ENCODE measurements at places on chromosomes 1 and 21.
A peak's percentile ranks its signal among the peaks of the same experiment; 100 is the strongest.

- no peak for DNase-seq
Measured at GRCh38 chr21:38664841-38665240, 140.9 kb upstream of the ETS2 start.

GRCh38 chr1:238649200-238649599, 737.2 kb upstream of the CHRM3 start:
- DNase-seq = peak; percentile 58

- DNase-seq = no peak
Measured at GRCh38 chr1:67908250-67908936, 75.1 kb upstream of the GNG12 start.

- no peak for DNase-seq
Measured at GRCh38 chr1:230156536-230156935, 89.5 kb downstream of the GALNT2 start.

DNA sequence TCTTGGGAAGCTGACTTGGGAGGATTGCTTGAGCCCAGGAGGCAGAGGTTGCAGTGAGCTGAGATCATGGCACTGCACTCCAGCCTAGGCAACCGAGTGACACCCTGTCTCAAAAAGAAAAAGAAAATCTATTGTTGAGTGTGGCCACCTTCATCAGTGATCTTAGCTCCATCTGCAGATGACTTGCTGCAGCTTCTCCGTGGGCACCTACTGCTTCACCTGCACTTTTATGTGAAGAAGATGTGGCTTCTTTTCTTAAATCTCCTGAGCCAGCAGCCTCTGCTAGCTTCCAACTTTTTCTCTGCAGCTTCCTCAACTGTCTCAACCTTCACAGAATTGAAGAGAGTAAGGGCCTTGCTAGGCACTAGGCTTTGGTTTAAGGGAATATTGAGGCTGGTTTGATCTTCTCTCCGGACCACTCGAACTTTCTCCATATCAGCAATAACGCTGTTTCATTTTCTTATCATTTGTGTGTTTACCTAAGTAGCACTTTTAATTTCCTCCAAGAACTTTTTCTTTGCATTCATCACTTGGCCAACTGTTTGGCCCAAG, 28.0 kb downstream of the AGPAT3 start:
- DNase-seq = no peak

- no peak for DNase-seq
Measured at GRCh38 chr1:235735621-235736020, 86.0 kb upstream of the GNG4 start.

DNA sequence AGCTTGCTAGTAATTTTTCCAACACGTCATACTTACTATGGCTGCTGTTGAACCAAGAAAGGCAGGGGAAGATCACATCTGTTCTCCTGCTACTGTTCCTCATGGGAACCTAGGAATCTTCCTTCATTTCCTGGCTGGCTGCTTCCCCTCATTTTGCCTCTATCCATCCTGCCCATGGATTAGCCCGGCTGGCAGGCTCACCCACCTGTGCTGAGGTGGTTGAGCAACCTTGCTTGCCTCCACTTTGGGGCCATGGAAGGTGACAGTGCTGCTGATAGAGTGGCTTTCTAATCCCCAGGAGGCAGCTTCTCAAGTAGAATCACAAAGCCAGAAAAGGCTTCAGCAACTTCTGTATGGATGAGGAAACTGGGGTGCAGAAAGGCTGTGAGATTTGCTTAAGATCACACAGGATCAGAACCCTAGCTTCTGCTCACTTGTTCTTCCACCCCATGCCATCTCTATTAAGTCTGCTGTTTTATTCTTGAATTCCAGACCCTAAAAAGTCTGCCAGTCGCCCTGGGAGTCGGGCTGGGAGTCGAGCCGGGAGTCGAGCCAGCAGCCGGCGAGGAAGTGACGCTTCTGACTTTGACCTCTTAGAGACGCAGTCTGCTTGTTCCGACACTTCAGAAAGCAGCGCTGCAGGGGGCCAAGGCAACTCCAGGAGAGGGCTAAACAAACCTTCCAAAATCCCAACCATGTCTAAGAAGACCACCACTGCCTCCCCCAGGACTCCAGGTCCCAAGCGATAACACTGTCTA, 6.2 kb upstream of the BMP8A start:
- DNase-seq = no peak

DNA sequence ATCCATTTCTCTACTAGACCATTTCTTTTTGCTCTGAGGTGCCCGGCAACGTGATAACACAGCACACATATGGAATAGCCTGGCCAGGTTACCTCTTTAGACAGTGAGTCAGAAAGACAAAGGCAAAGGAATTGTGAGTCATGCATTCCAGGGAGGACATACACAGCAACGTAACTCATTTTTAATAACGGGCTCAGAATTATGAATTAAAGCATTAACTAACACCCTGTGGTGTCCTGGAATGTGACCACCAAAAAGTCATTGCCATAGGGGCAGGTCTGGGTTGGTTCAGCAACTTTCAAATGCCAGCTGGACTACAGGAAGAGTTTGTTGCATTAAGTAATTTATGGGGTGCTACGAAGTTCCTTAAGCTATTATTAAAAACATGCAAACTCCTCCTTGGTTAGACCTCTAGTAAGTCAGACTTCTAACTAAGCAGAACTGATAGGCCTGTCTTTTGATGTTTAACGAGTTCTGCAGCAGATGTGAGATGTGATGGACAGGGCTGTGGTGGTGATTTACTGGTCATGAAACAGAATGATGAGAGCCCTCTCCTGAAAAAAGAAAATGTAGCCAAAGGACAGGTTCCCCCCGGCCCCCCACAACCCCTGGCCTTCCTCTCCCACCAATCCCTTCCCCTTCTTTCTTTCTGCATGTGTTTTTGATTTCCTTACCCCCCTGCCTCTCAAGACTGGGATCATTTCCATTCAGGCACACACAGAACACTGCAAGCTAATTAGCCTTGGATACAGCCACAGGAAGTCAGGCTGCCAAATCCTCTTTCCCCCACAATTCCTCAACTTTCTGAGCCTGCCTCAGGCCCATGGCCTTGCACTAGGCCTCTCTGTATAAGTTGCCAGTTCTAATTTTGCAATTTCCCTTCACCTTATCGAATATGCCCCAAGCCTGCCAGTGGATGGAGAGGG, 88.9 kb upstream of the HAO2 start:
- no peak for DNase-seq

DNA sequence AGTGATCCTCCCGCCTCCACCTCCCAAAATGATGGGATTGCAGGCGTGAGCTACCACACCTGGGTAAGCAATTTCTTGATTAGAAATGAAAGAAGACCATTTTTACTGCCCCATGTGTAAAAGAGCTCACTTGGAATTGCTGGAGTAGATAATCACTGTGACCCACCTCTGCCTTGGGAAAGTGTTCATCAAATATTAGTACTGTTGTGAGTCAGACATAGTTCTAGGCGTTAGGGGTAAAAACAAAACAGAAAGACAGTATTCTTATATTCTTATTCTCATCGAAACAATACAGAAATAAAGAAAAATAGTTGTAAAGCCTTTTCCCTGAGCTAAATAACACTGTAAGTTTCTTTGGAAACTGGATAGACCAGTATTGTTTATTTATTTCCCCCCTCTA, 36.2 kb downstream of the CELF3 start:
- no peak for DNase-seq

GRCh38 chr1:5757187-5757805, 234.9 kb downstream of the NPHP4 start:
- DNase-seq = no peak

DNA sequence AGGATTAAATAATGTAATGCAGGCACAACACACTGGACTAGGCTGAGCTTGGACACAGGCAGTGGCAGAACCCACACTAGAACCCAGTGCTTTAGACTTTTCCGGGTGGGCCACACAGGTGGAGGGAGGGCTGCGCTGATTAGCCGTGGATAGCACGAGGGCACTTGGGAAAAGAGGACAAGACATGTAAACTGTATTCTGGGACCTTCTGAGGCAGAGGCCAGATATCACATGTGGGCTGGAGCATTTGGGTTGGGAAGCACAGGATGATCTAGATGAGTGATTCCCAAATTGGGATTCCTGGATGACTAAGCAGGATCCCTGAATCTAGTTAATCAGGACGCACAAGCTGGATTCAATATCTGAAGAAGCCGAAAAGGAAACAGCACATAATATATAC, 20.3 kb upstream of the A3GALT2 start:
- DNase-seq = no peak

DNA sequence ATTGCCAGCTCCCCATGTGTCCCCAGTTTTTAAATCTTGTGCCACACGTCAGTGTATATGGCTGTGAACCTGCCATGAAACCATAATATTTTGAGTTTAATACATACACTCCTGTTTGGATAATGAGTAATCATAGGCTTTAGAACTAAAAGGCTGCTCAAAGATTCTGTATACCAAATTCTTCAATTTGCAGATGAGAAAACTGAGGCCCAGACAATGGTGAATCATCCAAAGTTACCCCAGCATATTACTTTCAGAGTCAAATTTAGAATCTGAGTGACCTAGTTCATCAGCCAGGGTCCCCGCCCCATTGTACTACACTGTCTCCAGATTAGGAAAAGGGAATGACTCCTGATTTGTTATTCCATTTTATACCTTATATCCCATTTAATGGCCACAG, 224.6 kb downstream of the FGGY start:
- DNase-seq = no peak

GRCh38 chr1:68198752-68199151, 33.6 kb downstream of the WLS start:
- no peak for DNase-seq

GRCh38 chr1:230365723-230366307, 60.3 kb downstream of the PGBD5 start:
- DNase-seq = no peak

DNA sequence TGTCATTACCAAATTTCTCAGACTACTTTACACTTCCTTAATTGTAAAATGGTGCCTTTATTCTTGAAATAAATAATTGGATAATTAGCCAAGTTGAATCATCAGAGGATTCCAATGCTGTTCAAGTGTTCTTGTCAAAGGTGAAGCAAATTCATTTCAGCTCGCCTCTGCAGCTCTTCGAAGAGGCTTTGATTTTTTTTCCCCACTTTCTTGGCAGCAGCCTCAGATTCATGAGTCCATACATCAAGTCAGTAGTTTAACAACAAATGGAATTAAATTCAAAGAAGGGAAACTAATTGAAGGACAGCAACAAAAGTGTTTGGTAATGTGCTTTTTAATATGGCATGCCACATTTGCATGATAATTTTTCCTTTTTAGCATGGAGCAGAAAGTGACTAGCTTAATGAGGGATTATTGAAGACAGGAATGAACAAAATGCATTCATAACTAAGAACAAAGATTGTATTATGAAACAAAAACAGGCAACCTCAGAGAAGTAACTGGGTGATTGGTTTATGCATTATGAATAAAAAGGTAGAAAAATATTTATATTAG, 239.0 kb downstream of the USH2A start:
- no peak for DNase-seq

- DNase-seq = peak; percentile 93
Measured at GRCh38 chr1:23554481-23555269, 4.6 kb downstream of the ID3 start.

DNA sequence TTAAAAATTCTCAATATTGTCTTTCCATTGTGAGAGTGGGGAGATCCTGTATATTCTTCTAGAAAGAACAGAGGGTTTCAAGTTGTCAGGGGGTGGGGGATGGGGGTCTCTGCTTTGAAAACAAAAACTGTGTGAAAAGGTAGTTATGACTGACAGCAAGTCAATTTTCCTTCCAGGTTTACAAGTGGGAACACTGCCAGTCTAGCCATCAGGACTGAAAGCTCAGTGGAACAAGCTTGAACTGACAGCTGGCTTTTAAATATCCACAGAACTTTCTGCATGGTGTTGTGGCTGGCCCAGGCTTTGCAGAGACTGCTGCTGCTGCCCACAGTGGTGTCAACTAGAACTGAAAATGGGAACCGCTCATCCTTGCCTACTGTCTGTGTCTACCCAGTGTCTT, 162.6 kb downstream of the TNR start:
- DNase-seq = no peak

DNA sequence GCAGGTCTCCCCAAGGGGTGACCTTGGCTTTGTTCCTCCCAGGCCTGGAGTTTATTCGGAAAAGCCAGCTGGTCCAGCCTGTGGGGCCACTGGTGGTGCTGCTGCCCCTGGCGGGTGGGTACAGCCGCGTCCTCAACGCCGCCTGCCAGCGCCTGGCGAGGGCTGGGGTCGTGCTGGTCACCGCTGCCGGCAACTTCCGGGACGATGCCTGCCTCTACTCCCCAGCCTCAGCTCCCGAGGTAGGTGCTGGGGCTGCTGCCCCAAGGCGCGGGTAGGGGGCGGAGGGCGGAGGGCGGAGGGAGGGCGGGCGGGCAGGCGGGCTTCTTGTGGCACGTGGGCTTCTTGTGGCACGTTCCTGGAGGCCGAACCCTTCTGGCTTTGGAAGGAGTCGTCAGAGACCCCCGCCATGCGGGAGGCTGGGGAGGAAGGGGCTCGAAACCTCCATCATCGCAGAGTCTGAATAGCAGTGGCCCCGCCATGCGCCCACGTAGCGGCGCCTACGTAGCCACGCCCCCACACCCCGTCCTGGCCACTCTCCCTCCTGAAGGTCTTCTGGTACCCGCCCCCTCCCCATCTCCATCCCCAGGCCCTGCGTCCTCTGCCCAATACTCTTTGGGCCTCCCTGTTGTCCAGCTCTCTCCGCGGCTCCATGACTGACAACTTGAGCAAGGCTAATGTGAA, 16.7 kb downstream of the PCSK9 start:
- no peak for DNase-seq

DNA sequence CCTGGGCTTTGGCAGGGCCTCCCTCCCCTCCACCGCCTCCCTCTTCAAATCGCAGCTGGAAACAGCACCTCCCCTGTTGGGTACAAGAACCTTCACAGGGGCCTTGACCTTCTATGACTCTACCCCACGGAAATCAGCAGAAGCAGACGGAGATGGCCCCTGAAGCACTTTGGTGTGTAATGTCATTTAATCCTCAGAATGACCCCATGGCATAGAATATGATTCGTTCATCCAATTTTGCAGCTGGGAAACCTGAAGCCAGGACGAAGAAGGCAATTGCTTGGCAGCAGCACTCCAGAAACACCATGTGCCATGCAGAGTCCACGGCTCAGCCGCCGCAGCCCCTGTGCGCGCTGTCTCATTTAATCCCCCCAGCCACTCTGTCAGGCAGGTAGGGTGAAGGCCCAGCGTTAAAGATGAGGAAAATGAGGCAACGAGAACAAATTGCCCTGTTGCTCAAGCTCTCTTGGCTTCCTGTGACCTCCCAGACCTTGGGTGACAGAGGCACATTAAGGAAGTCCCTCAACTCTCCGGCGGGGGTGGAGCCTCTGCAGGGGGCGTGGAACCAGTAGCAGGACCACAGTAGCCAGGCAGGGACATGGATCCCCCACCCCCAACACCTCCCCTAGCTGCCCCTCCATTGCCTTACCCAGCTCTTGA, 25.8 kb upstream of the LAPTM5 start:
- no peak for DNase-seq

DNA sequence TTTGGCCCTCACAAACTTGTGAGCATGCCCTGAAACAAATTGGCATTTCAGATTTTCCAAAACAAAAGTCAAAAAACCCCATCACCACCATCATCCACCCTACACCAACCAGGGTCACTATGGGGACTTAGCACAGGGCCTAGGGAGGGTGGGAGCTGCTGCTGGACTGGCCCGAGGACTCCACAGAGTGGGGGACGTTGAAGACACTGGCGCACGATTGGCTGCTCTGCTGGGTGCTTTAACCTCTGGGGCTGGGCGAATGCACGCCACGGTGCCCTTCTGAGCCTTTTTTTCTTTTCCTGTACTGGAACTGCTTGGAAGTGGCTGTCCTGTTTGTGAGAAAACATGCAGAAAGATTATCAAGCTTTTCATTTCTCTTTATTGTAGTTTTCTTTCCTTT, 92.8 kb downstream of the CD247 start:
- peak; percentile 24 for DNase-seq

- DNase-seq = no peak
Measured at GRCh38 chr21:29078869-29079767, 5.7 kb upstream of the CCT8 start.

GRCh38 chr1:243849421-243850201, 432 bp downstream of the AKT3 start:
- DNase-seq = peak; percentile 84
